ENCODE measurements at places on chromosomes 12 and 14. TPM values are rescaled to one million over a fixed set of nuclear protein-coding genes. Genes with fewer than 3 reads are reported as not detected.

GRCh38 chr12:122206976-122207375 lies 3.5 kb downstream of the B3GNT4 start:
- H3K4me1 ChIP-seq = peaks cover 18% of the 10 kb centered on the region
- H3K36me3 ChIP-seq = peaks cover 3% of the 10 kb centered on the region
- H3K27me3 ChIP-seq = peaks cover 6% of the 10 kb centered on the region

DNA sequence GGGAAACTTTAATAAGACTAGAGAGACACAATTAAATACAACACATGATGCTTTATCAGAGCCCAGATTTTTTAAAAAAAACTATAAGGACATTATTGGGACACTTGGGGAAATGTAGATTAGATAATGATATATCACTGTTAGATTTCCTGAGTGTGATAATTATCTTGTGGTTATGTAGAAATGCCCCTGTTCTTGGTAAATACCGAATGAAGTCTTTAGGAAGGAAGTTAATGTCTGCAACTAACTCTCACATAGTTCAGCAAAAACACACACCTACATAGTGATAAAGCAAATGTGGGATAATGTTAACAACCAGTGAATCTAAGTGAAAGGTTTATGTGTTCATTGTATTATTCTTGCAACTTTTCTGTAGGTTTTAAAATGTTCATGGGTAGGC lies 14.6 kb upstream of the CACNB3 start:
- H3K27me3 ChIP-seq = no peaks in the 10 kb centered on the region
- no peaks in the 10 kb centered on the region for H3K4me1 ChIP-seq
- H3K36me3 ChIP-seq = no peaks in the 10 kb centered on the region
- no peak for DNase-seq

DNA sequence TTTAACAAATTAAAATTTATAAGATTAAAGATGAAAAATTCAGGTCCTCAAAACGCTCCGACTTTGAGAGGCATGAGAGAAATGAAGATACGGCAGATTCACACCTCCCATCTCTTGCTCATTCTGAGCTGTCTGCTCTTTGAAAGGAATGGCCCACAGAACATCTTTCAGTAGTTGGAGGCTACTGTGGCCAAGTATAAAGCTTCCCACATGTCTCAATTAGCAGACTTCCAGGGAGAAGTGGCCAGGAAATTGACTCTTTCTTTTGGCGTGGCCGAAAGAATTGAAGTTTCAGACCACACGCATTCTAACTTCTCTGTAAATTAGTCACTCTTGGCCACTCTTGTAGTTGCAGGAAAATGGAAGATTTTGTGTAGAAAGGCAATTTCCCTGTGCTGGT lies 129.2 kb downstream of the DIP2B start:
- no peak for DNase-seq
- H3K4me3 ChIP-seq = no peak overlapping the region
- H3K27ac ChIP-seq = no peak overlapping the region
- no peaks in the 10 kb centered on the region for H3K27me3 ChIP-seq
- H3K4me1 ChIP-seq = peaks cover 19% of the 10 kb centered on the region

GRCh38 chr12:130288691-130289090 lies 49.0 kb upstream of the PIWIL1 start:
- H3K4me3 ChIP-seq = no peak overlapping the region
- no peaks in the 10 kb centered on the region for H3K36me3 ChIP-seq
- no peak overlapping the region for H3K27ac ChIP-seq
- H3K27me3 ChIP-seq = no peaks in the 10 kb centered on the region
- no peaks in the 10 kb centered on the region for H3K4me1 ChIP-seq
- DNase-seq = no peak

- DNase-seq = no peak
- H3K27me3 ChIP-seq = no peaks in the 10 kb centered on the region
- no peaks in the 10 kb centered on the region for H3K36me3 ChIP-seq
- no peaks in the 10 kb centered on the region for H3K4me1 ChIP-seq
- no peak overlapping the region for H3K27ac ChIP-seq
These were observed 53.8 kb downstream of the PHETA1 start for GRCh38 chr12:111314953-111315539.

- H3K4me3 ChIP-seq = peak overlapping the region; percentile 76
- H3K27ac ChIP-seq = no peak overlapping the region
- H3K4me1 ChIP-seq = peaks cover 32% of the 10 kb centered on the region
- no peaks in the 10 kb centered on the region for H3K27me3 ChIP-seq
These were observed 895 bp upstream of the PRKAB1 start for GRCh38 chr12:119666900-119667576.

DNA sequence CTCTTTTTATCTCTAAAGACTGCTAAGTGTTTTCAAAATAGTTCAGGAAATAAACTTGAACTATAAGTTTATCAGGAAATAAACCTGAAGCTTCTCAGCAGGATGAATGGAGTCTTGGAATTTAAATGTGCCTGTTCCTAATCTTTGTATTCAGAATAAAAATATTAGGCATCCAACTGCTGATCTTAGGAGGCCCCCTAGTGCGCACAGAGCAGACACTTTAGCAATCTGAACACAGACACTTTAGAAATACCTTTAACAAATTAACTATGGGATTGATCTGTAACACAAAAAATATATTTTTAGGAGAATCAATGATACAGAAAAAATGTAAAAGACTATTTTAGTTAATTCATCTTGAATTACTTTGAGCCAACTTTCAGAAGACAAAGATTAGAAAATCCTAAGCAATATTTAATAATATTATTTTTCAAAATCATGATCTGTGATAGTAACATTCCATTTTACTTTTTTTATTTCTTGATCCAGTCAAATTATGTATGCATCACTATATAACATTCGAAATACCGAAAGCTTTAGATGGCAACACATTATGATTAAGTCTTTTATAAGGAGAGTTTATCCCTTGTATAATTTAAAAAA lies 80.9 kb downstream of the SLC41A2 start:
- no peaks in the 10 kb centered on the region for H3K36me3 ChIP-seq
- no peaks in the 10 kb centered on the region for H3K27me3 ChIP-seq
- H3K4me1 ChIP-seq = no peaks in the 10 kb centered on the region

DNA sequence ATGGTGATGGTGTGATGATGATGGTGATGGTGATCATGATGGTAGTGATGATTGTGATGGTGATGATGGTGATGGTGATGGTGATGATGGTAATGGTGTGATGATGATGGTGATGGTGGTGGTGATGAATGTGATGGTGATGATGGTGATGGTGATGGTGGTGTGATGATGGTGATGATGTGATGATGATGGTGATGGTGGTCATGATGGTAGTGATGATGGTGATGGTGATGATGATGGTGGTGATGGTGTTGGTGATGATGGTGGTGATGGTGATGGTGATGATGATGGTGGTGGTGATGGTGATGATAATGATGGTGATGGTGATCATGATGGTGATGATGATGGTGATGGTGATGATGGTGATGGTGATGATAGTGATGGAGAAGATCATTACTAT lies 120.3 kb downstream of the ZNF664 start:
- H3K4me3 ChIP-seq = no peak overlapping the region
- H3K27me3 ChIP-seq = no peaks in the 10 kb centered on the region

DNA sequence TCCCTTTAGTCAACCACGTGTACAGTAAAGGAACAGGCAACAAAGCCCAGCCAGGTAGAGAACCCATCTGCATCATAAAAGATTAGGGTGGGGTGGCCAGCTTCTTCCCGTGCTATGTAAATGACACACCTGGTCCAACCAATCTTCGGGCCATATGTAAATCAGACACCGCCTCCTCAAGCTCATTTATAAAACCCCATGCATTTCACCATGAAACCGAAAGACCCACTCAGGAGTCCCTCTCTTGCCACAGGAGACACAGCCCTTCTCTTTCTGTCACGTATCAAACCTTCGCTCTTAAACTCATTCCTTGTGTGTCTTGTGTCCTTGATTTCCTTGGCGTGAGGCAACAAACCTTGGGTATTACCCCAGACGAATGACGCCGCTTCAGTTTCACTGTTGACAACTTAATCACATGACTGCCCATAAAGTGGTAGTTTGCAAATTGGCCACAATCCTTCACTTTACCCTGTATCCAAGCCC lies 59.8 kb upstream of the TBPL2 start:
- no peak overlapping the region for H3K27ac ChIP-seq
- H3K4me1 ChIP-seq = no peaks in the 10 kb centered on the region
- H3K27me3 ChIP-seq = no peaks in the 10 kb centered on the region

- H3K27me3 ChIP-seq = no peaks in the 10 kb centered on the region
- H3K27ac ChIP-seq = no peak overlapping the region
- H3K4me1 ChIP-seq = no peaks in the 10 kb centered on the region
- no peaks in the 10 kb centered on the region for H3K36me3 ChIP-seq
These were observed 33.0 kb upstream of the TSPAN9 start for GRCh38 chr12:3044141-3044630.

- DNase-seq = no peak
- H3K27me3 ChIP-seq = no peaks in the 10 kb centered on the region
- peak overlapping the region; percentile 74 for H3K4me3 ChIP-seq
These were observed 1.2 kb downstream of the SRGAP1 start for GRCh38 chr12:63845726-63846125.

DNA sequence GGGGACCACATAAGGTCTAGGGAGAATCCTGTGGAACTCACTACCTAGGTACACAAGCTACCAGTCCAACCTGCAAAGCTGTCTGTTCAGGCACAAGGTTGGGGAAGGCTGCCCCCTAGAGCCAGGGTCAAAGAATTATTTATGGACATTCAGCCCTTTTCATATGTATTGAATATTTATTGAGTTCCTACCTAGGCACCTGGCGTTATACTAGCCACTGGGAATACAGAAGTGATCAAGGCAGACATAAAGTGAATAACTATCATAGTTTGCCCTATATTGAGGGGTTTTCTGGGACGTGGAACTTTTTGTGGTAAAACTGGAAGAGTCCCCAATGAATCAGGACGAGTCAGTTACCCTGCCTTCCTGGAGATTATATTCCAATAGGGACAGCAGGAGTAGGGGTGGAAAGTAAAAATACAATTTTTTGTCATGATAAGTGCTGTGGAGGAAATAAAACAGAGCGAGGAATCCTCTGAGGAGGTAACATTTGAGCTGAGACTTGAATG lies 5.8 kb upstream of the SLC48A1 start:
- H3K36me3 ChIP-seq = no peaks in the 10 kb centered on the region
- no peak overlapping the region for H3K27ac ChIP-seq
- no peak overlapping the region for H3K4me3 ChIP-seq
- DNase-seq = no peak
- no peaks in the 10 kb centered on the region for H3K27me3 ChIP-seq

- no peaks in the 10 kb centered on the region for H3K4me1 ChIP-seq
- DNase-seq = no peak
- H3K4me3 ChIP-seq = no peak overlapping the region
- no peak overlapping the region for H3K27ac ChIP-seq
- H3K27me3 ChIP-seq = no peaks in the 10 kb centered on the region
- H3K36me3 ChIP-seq = no peaks in the 10 kb centered on the region
These were observed 440.2 kb downstream of the FUT8 start for GRCh38 chr14:65852689-65853088.

GRCh38 chr14:99681832-99682148 lies 2.3 kb upstream of the CYP46A1 start:
- no peak for DNase-seq
- no peak overlapping the region for H3K27ac ChIP-seq
- H3K4me1 ChIP-seq = peaks cover 18% of the 10 kb centered on the region
- H3K36me3 ChIP-seq = no peaks in the 10 kb centered on the region
- no peaks in the 10 kb centered on the region for H3K27me3 ChIP-seq

DNA sequence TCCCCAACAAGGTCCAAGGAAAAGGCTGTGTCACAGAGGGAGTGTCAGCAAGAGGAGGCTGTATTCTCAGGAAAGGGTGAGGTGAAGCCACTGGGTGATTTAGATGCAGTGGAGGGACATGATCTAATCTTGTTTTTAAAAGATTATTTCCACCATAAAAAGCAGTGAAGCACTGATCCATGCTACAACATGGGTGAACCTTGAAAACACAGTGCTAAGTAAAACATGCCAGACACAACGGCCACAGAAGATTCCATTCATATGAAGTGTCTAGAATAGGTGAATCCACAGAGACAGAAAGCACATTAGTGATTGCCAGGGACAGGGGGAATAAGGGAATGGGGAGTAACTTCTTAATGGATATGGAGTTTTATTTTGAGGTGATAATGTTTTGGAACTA lies 12.8 kb downstream of the RITA1 start:
- no peaks in the 10 kb centered on the region for H3K36me3 ChIP-seq
- peaks cover 10% of the 10 kb centered on the region for H3K4me1 ChIP-seq
- no peaks in the 10 kb centered on the region for H3K27me3 ChIP-seq
- no peak for DNase-seq
- no peak overlapping the region for H3K4me3 ChIP-seq
- H3K27ac ChIP-seq = no peak overlapping the region

GRCh38 chr12:89783359-89784060 lies 74.9 kb upstream of the ATP2B1 start:
- H3K4me3 ChIP-seq = no peak overlapping the region
- peaks cover 5% of the 10 kb centered on the region for H3K4me1 ChIP-seq
- H3K27ac ChIP-seq = no peak overlapping the region

GRCh38 chr12:111418594-111418880 lies 12.8 kb downstream of the SH2B3 start:
- peaks cover 6% of the 10 kb centered on the region for H3K4me1 ChIP-seq
- no peak overlapping the region for H3K27ac ChIP-seq
- no peak for DNase-seq
- no peaks in the 10 kb centered on the region for H3K36me3 ChIP-seq

Gene OR4K1
- not detected for total RNA-seq

Gene RD3L
- not detected for total RNA-seq

Gene KLRB1
- total RNA-seq = 1.5 TPM

Gene MUCL1
- total RNA-seq = not detected

Data from vagina (tissue), 2 donors.